NCI-H1092 treated with DMSO at 0.1 percent for 48 hours (cell line): ENCODE measurements at places on chromosomes 2 and 18.

DNA sequence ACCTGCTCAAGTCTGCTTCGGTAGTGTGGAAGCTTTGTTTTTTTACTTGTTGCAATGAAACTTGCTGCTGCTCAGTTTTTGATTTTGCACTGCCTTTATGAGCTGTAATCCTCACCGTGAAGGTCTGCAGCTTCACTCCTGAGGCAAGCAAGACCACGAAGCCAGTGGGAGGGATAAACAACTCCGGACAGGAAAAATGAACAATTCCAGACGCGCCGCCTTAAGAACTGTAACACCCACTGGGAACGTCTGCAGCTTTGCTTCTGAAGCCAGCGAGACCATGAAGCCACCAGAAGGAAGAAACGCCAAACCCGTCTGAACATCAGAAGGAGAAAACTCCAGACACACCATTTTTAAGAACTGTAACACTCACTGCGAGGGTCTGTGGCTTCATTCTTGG, 245.7 kb upstream of the REG3G start:
- no peak for DNase-seq

DNA sequence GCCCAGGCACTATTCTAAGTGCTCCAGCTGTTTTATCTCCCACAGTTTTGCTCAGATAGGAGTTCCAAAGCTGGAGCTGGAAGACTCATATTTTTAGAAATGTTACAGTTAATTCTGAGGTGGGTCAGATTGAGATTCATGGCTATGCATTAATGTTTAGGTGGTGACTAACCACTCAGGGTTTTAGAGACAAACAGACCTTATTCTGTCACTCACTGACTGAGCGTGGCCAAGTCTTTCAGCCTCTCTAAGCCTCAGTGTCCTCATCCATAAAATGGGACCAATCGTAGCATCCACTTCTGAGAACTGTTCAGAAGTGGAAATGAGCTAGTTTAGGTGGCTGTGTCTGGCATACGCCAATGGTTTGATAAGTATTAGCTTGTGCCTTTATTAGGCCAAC, 4.3 kb upstream of the CASP8 start:
- DNase-seq: no peak

- DNase-seq: peak; percentile 15
These were observed 41.5 kb upstream of the RPE start for GRCh38 chr2:209960676-209961630.

DNA sequence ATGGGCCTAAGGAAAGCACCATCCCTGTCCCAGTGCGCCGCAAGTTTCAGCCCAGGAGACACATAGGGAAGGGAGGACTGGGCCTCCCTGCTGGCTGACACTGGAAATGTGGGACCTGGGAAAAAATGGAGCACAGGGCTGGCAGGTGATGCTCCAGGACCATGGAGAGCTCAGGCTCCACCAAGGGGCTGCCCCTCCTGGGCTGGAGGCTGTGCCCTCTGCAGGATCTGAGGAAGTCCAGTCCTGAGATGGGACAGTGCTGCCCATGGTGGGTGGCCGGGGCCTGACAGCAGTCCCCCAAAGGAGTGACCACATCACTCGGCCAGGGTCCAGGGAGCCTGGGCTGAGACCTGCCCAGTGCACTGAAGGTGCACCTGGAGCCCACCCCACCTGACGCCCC, 108.6 kb upstream of the TEKT4 start:
- no peak for DNase-seq

DNA sequence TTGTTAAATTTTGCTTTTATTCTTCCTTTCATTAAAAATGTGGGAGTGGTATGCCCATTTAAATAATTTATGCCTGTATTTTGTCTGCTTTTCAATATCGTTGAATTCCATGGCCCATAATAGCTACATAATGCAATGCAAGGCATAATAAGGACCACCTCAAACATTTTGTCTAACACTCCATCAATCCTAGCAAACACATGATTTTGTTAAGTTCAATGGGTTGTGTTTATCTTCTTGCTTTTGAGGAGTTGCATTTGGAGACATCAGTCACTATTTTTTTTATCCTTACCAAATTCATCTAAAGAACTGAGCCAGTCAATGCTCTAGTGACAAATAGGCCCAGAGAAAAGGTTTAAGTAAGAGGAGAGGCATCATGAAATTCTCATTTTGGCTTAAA, 145.5 kb downstream of the ZNF385B start:
- DNase-seq: no peak

GRCh38 chr2:236536727-236537398, 32.8 kb upstream of the ACKR3 start:
- no peak for DNase-seq

DNA sequence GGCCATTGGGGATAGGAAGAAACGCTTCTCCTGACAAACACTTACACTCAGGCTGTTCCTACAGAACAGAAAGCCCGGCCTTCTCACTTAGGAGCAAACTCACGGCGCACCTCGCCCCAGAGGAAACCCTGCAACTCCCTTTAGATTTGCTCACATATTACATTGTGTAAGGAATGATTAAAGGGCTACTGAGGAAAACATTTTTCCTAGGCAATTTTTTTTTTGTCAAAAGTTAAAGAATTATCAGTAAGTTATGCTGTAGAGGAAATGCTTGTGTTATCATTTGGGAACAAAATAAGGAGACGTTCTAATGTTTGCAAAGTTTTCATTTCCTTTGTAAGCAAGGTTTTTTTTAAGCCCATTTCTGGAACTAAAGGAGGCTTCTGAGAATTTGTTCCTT, 264.1 kb downstream of the HDAC4 start:
- DNase-seq: no peak

DNA sequence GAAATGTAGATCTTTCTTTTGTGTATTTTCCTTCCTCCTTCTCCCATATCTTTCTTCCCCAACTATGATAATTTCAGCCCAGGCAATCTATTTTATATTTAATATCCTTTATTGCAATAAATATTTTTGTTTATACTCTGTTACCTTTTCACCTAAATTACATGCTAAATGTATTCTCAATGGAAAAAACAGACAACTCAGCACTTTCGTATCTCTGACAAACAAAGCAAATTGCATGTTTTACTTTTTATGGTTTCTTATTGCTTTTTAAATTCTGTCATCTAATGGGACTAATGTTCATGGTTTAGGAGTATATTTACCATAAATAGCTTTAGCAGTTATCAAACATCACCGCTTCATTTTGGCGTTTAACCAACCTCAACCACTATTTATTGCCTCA, 74.0 kb downstream of the LRP1B start:
- no peak for DNase-seq

DNA sequence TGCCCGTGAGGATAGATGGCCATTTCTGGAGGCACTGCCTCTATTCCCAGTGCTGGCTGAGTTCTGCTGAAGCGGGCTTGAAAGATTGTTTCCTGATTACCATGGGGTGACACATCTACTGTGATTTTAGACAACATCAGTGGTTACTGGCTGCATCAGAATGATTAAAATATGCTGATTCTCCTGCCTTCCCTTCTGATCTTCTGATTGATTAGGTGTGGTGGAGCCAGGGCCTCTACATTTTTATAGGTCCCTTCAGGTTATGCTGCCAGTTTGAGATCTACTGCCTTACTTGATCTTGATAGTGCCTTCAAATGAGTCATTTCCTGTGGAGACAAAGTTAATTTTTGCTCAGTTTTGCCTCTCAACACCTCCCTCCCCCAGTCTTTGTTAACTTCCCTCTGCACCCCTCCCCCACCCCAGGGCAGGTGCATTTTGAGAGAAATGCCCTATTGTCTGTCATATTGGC, 31.6 kb upstream of the SNORC start:
- DNase-seq: no peak

GRCh38 chr2:159125858-159126257, 157.4 kb downstream of the TANC1 start:
- no peak for DNase-seq

DNA sequence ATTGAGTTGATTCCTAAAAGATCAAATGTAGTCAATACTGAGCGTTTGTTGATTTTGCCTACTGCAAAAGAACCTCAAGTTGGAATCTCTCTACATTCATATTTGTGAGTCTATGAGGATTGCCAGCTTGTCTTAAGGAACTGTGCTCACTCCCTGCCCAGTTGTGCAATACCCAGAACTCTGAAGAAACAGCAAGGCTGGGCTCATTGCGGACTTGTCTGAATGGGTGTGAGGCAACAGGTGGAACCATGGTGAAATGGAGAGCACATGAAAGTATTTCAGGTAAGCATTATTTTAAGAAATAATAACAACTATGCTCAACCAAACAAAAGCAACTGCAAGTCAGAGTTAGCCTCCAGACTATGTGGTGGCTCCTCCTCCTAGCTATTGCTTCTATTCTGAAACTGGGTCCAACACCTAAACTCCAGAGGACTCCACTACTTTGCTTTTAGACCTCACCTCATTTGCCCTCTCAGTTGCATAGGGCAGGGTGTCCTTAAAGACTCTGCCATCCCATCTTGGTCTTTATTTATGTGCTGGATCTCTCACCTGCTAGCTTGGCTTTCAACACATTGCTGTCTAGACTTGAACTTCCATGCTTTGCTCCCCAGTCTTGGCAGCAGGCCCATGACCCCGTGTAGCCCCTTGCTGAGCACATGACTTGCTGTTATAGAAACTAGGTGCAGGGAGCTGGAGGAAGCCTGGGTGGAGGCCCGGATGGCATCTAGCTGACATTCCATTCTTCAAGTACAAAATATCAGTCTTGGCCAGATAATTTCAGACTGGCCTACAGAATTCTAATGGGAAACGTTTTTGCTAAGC, 94.8 kb upstream of the ARL5A start:
- no peak for DNase-seq

- DNase-seq: no peak
These were observed 15.5 kb downstream of the COLEC11 start for GRCh38 chr2:3610415-3610814.

DNA sequence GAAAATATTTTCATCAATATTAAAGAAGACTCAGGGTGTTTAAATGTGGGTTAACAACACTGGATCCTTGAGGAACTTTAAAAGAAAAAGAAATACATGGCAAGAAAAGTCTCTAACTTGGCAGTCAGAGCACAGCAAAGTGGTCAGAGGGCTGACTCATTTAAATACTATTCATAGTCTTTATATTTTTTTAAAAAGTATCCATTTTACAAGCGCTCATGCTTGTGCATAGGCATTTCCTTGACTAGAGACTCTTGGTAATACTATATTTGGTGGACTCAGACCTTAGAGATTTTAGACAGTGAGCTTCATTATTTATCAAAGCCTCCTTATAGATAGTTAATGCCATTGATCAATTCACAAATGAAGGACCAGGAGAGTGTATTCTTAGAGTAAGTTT, 110.2 kb downstream of the ABCA12 start:
- DNase-seq: no peak

DNA sequence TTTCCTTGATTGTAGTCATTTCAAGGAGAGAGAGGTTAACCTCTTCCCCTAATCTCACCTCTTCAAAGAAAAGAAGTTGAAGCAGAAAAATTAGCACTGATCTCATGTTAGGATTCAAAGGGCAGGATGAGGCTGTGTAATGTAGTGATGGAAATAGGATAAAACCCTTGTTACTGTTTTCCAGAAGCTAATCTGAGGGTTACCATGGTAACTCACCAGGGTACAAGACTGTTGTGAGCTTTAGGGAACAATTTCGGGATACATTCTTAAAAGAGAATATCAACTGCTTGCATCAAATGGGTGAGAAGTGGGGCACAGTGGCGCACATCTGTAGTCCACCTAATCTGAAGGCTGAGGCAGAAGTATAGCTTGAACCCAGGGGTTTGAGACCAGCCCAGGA, 64.9 kb upstream of the SLC39A10 start:
- no peak for DNase-seq

DNA sequence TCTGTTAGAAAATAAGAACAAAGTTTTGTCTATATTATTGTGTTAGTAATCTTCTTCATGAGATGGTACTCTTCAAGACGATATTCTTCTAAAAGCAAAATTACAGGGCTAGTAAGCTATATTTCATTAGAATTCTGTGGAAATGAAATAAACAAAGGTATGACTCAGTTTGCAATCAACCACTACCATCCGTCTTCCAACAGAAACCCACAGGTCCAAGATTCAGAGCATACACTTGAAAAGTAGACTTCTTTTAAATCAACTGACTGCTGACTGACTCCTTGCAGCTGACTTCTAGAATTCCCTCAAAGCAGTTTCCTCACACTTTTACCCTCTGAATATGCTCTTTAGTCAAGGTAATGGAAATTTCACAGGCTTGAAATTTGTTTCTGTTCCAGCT, 193.7 kb downstream of the GCA start:
- DNase-seq: no peak

DNA sequence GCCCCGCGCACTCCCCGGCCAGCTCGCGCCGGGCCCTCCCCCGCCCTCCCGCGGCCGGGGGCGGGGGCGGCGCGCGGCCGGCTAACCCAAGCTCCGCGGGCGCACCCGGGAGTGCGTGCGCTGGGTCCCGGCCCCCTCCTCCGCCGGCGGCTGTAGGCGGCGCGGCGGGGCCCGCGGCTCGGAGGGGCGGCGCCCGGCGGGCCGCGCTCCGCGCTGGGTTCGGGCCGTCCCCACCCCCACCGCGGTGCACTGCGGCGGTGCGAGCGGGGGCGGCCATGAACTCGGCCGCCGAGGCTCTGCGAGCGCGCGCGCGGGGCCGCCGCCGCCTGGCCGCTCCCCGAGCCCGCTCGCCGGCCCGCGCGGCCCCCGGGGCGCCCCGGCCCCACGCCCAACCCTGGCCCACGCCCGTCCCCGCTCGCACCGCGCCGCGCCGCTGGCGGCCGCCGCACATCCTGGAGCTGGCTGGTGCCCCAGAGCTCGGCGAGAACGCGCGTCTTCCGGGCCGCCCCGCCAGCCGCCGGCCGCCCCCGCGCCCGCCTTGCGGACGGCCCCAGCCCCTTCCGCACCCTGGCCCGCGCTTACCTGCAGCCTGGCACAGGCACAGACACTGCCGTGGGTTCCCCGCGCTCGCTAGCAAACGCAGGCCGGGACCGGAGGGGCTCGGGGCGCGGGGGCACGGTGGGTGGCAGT, at the start of gene ZBTB14:
Gene ZBTB14, minus strand, starts transcription at position 496 of the 690 bp plus-strand sequence. CDS start 2,480 bp downstream, outside the sequence.
- peak; percentile 34 for DNase-seq

DNA sequence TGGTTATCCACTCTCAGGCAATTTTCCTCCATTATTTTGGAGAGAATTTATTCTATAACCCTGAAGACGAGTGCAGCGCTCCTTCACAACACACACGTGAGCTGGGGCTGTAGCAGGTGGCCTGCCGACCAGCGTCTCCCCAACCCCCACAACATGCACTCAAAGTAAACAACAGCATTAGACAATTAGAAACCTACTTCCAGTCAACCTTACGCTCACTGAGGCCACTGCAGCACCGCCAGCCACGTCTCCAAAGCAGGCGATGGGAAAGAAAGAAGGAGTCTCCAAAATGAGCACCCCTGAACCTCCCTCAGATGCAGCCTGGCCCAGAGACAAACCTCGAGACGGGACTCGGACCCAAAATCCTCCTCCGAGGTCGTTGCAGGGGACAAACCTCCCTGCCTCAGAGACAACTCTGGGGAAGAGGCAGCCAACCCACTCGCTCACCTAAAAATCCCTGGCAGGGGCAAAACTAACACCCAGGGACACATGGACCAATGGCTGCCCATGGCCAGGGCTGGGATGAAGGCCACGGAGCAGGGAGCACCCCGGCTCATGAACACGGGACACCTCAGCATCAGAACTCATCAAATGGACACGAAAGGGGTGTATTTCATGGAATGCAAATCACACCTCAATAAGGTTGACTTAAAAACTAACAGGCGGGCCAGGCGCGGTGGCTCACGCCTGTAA, 2.6 kb downstream of the SLC66A2 start:
- no peak for DNase-seq

DNA sequence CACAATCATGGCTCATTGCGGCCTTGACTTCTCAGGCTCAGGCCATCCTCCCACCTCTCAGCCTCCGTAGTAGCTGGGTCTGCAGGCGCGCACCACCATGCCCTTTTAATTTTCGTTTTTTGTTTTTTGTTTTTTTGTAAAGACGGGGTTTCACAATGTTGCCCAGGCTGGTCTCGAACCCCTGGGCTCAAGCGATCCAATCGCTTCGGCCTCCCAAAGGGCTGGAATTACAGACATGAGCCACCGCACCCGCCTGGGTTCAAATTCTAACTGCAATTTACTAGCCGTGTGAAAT, 12.3 kb upstream of the DCTN1 start:
- no peak for DNase-seq
